Upper lobe of left lung (tissue), 6 donors: ENCODE measurements at places on chromosomes 13 and 19. TPM values are rescaled to one million over a fixed set of nuclear protein-coding genes. Genes with fewer than 3 reads are reported as not detected.

- H3K4me3 ChIP-seq: no peak overlapping the region
- no peaks in the 10 kb centered on the region for H3K4me1 ChIP-seq
- H3K36me3 ChIP-seq: no peaks in the 10 kb centered on the region
- H3K27ac ChIP-seq: no peak overlapping the region
- DNase-seq: no peak
These were observed 113.7 kb downstream of the VWA8 start for GRCh38 chr13:41847216-41847615.

ATP1A3 gene
- 0.14 TPM for total RNA-seq

ZNF253 gene
- 14.7 TPM for total RNA-seq

GRCh38 chr19:14110650-14111049, 6.9 kb downstream of the PRKACA start:
- H3K27ac ChIP-seq: no peak overlapping the region
- no peaks in the 10 kb centered on the region for H3K27me3 ChIP-seq

RNF113B gene
- total RNA-seq: not detected

GRCh38 chr13:24050292-24050711, 110.2 kb upstream of the SPATA13 start:
- no peak overlapping the region for H3K4me3 ChIP-seq
- no peaks in the 10 kb centered on the region for H3K36me3 ChIP-seq
- H3K27ac ChIP-seq: no peak overlapping the region

GRCh38 chr13:80348314-80348713, 7.4 kb upstream of the SPRY2 start:
- H3K27me3 ChIP-seq: no peaks in the 10 kb centered on the region
- H3K36me3 ChIP-seq: no peaks in the 10 kb centered on the region
- no peak overlapping the region for H3K27ac ChIP-seq

DNA sequence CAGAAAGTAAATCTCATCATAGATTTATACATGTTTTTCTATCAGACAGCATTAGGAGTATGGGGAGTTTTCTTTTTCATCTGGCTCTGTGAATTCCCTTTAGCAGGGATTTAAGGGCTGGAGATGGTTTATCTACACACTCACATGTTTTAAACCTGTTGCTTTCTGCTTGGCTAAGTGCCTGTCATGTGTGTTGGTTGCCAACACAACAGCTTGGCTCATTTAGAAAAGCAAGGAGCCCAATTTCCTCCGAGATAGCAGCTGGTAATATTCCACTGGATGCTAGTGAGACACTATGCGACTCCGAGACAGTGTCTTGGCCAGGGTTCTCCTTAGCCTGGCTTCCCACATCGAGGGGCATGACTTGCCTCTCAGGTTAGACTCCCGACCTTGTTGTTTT, 83.3 kb downstream of the KLF5 start:
- no peaks in the 10 kb centered on the region for H3K27me3 ChIP-seq
- DNase-seq: peak; percentile 23
- H3K36me3 ChIP-seq: no peaks in the 10 kb centered on the region
- no peaks in the 10 kb centered on the region for H3K4me1 ChIP-seq
- H3K4me3 ChIP-seq: no peak overlapping the region

PRR22 gene
- 3.0 TPM for total RNA-seq
